ENCODE measurements at places on chromosomes 7 and 10. TPM values are rescaled to one million over a fixed set of nuclear protein-coding genes. Genes with fewer than 3 reads are reported as not detected.

DNA sequence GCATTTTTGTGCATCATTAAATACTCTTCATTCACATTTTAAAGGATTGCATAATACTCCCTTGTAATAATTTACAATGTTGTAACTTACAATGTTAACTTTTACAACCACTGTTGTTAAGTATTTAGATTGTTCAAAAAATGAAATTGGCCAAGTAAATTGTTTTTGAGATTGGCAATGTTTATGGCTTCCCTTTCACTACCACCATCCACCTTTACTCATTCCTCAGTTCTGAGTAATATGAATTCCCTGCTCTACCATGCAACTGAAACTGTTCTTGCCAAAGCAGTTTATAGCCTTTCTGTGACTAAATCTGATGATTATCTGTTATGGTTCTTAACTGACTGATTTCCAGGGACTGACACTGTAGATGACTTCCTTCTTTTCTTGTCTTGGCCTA is 80.5 kb upstream of the TMEM106B start:
- DNase-seq: no peak

DNA sequence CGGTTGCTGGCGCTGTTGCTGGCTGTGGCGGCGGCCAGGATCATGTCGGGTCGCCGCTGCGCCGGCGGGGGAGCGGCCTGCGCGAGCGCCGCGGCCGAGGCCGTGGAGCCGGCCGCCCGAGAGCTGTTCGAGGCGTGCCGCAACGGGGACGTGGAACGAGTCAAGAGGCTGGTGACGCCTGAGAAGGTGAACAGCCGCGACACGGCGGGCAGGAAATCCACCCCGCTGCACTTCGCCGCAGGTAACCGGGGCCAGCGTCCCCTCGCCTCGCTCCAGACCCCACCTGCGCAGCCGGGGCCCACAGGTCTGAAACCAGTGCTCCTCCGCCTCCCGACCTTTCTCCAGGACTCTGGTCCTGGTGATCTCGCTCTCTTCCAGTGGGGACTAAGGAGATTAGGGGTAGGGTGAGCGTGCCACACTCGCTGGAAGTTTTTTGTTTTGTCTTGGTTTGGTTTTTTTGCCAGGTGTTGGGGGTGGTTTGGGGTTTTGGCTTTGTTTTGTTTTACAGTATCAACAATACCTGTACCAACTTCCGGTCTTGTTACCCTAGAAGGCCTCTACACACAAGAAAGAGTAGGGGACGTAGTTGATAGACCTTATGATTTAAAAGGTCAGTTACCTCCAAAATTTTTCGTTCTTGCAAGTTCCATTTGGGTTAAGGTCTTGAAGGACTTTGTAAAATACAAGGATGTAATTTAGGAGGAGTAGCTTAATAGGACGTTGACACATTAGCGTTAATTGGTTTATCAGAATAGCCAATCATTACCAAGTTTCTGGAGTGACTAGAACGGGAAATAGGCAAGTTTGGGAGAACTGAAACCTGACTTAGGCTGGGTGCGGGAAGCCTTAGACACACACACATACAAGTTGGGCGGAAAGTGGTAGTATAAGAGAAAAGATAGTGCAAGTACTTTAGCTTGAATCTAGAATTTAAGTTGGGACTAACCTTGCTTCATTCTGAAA is 704 bp downstream of the TNKS2 start:
- DNase-seq: peak; percentile 70

DNA sequence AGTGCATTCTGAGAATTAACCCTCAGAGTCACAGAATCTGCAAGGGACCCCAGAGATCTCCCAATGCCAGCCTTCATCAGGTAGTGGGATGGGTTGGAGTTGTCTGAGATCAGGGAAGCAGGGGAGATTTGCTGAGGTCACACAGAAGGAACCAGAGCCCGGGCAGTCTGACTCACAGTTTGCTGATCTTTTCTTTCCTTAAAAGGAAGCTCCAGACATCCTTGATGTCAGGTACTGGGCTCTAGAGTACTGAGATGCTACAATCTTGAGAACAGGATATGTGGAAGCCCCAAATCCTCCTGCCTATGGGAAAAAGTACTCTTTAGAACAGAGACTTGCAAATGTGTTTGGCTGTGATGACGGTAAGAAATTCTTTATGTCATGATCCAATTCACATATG is 706 bp downstream of the TBATA start:
- DNase-seq: peak; percentile 32

GRCh38 chr7:120720317-120720716 is 137.6 kb downstream of the TSPAN12 start:
- DNase-seq: no peak

DNA sequence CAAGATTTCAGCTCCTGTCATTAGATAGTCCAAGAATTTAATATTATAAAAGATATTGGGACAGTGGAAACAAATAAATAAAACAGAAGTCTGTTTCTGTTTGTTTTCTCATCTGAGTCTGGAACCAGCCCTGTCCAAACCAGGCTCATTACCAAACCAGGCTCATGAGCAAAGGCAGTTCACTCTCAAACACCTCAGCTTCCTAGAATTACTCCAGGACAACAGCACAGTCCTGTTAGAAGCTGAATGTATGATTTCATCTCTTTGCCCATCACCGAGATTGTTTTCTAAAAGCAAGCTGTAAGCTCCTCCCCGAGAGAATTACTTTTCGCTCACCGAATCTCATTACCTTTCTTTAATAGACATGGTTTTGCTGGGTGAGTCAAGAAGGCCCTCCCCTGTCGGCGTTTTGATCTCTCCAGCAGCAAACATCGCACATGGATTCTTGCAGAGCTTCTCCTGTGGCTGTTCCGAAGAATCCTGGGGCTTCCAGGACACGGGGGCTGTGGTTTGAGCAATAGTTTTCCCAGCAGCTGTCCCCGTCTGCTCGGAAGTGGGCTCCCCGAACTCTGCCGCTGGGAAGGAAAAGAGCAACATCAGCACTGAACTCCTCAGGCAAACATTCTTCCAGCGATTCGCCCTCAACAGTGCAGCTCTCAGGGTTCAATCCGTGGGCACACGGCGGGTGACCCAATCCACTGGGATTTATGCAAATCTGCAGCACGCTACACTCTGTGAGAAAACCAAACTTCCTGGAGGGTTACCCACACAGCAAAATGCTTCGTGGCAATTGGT is 112.5 kb downstream of the SVIL start:
- DNase-seq: no peak

DNA sequence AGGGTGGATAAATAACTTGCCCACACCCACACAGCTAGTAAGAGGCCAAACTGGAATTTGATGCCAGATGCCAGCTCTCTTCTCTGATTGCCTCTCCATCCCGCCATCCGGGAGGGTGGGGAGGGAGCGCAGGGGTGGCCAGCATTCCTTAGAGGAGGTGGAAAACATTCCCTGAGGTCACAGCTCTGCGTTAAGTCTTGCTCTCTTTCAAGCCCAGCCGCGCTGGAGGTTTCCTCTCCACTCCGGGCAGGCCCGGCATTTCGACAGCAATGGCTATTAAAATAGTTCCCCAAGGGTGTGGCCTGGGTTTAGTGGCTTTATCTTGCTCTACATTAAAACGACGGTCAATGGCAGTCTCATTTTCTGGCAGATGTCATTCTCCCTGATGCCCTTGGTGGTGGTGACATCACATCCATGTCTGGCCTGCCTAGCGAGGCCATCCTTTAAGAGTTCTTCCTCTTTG is 16.1 kb upstream of the C10orf71 start:
- no peak for DNase-seq

GRCh38 chr10:88530093-88530492 is 53.0 kb downstream of the RNLS start:
- no peak for DNase-seq

DNA sequence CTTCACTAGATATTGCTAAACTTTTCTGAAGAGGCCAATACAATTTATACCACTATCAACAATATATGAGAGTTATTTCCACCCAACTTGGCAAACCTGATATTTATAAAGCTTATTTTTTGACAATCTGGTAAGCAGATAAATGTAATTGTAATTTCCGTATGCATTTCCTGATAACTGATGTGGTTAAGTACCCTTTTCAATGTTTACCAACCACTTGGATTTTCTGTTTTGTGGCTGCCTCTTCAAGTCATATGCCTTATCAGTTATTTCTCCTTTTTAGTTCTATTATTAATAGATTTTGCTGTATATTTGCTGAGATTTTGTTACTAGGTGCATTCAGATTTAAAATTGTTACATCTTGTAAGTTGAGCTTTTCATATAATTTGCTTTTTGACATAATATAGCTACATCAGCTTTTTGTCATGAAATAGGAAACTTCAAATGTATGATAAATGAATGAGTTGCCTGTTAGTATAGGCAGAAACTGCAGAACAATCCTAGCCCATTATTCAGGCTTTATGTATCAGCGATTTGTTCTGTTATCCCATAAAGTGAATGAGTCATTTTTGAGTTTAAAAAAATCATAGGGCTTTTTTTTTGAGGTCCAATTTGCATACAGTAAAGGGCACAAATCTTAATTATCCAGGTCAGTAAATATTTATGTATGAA is 11.5 kb downstream of the SGPL1 start:
- peak; percentile 52 for DNase-seq

The CCDC146 gene
- 0.89 TPM for total RNA-seq

The STOX1 gene
- 0.25 TPM for total RNA-seq

The HMX2 gene
- not detected for total RNA-seq

The MBL2 gene
- not detected for total RNA-seq

The CHAT gene
- total RNA-seq: not detected

The NPTX2 gene
- total RNA-seq: 0.97 TPM
